ENCODE measurements at places on chromosomes 12 and 14.
A peak's percentile ranks its signal among the peaks of the same experiment; 100 is the strongest.

GRCh38 chr12:124384299-124384894, 89.5 kb downstream of the RFLNA start:
- DNase-seq = no peak

DNA sequence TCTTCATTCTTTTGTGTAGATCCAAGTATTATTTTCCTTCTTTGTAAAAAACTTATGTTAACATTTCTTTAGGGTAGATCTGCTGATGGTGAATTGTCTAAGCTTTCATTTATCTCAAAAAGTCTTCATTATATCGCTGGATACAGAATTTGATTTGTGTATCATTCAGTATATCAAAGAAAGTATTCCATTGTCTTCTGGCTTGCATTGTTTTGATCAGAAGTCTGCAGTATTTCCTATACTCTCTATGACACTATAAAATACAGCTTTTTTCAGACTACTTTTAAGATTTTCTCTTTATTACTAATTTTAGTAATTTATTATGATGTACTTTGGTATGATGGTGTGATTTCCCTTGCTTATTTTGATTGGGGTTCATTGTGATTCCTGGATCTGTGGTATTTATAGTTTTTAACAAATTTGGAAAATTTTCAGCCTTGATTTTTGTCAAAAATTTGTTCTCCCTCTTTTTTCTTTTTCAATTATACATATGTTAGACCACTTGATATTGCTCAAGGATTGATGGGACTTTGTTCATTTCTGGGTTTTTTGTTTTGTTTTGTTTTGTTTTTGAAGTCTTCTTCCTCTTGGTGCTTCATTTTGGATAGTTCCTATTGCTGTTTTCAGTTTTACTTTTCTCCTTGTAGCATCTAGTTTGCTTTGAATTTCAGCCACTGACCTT, 176.5 kb downstream of the ZFP36L1 start:
- DNase-seq = no peak

- DNase-seq = peak; percentile 78
These were observed at the start of gene C14orf39 for GRCh38 chr14:60485598-60486251. TSS of gene C14orf39 (minus strand) at chr14:60486063. CDS start at chr14:60485078, 985 bp downstream.

DNA sequence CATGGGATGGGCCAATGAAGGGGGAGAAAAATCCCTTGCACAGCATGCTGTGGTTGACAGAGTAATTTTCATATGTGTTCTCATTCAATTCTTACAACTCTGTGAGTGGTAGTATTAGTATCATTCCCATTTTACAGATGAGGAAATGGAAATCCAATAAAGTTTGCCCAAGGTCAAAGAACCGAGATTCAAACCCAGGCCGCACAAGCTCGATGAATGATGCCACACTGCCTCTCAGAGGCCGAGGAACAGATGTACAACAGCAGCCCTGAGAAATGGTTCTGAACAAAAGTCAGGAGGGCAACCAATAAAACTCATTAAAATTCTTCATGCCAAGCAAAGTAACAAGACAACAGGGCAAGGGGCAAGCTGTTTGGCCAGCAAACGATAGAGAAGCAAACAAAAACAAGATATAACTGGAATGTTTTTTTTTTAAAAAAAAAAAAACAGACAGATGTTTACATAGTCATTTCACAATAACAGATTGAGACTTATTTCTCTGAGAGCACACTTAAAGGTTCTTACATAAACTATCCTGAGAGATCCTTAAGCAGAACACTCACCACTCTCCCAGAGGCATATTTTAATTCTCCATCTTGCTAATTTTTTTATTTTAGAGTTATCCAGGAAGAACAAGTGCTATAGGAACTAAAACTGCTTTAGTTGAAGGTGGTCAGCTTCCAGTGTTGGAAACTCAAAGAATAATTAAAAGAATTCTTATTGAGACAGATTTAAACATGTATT, 85.8 kb downstream of the EXOC5 start:
- DNase-seq = peak; percentile 36

DNA sequence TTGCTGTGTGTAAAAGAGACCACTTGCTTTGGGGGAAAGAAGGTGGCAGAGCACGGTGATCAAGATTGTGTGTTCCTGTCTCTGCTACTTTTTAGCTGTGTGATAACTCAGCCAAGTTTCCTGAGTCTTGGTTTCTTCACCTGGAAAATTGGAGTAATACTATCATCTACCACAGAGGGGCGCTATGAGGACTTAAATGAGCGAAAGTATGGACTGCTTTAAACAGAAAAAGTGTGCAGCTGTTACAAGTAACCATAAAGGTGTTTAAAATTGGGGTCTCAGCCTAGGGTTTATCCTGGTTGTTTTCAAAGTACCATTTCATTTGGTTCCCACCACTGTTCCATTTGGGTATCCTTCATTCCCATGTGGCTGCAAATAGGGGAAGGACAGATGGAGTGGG, 65.9 kb upstream of the WSCD2 start:
- no peak for DNase-seq

GRCh38 chr12:74741112-74741511, 203.5 kb downstream of the ATXN7L3B start:
- no peak for DNase-seq

- peak; percentile 82 for DNase-seq
These were observed 4.9 kb downstream of the ZBTB39 start for GRCh38 chr12:57001448-57001906.

All from testis (tissue), 5 donors.